ENCODE measurements at places on chromosomes 11 and 22.

GRCh38 chr22:50297510-50298265, 9.8 kb downstream of the PLXNB2 start:
- DNase-seq: no peak

DNA sequence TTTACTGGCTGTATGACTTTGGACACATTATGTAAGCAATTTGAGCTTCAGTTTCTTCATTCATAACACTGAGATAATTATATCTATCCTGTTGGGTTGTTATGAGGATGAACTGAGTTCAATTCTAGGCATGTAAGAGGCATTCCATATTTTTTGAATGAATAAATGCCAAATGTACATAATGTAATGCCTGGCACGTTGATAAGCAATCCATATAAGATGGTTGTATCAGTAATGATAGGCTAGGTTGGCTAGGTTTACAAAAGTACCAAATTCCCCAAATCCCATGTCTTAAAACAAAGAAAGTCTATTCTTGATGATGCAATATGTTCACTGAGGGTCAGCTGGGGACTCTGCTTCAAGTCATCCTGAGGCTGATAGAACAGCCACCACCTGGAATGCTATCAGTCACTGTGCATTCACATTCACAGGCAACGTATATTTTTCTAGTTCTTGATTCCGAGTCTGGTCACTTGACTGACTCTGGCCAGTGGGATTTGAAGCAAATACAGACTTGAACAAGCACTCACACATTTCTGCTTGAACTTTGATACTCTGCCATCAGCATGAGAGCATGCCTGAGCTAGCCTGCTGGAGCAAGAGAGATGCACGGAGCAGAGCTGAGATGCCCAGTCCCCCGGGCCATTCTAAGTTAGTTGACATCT, 104.0 kb upstream of the TIMP3 start:
- no peak for DNase-seq

DNA sequence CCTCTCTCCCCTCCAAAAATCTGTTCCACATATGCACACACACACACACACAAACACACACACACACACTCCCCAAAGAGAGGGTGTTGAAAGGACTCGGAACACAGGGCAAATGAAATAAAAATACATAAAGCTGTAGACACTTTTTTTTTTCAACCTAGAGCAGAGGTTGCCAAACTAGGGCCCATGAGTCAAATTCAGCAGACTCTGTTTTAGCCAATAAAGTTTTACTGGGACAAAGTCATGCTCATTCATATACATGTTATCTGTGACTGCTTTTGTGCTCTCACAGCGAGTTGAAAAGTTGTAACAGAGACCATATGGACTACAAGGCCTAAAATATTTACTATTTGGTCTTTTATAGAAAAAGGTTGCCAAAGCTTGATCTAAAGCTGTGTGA, 8.9 kb downstream of the IMMP1L start:
- no peak for DNase-seq

- no peak for DNase-seq
Observed at GRCh38 chr11:108237058-108237481, 14.2 kb downstream of the ATM start.

GRCh38 chr11:62012451-62012831, 45.0 kb upstream of the FTH1 start:
- DNase-seq: no peak

DNA sequence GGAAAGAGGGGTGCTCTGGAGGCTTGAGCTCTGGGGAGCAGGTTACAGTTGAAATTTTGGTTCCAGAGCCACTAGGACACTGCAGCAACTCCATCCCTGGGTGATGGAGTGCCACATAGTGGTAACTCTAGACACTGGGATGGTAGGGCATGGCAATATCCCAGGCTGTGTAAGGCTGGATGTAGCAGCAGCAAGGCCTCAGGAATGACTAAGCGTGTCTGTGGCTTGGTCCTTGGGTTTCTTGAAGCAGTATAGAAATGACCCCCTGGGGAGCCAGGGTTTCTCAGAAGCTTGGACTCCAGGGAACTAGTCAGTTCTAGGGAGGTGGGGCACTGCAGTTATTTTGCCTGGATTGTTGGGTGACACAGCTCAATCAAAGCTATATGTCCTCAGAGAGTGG, 8.1 kb downstream of the MS4A4A start:
- DNase-seq: no peak

GRCh38 chr11:121688860-121689614, 236.3 kb upstream of the SORL1-AS1 start:
- no peak for DNase-seq

DNA sequence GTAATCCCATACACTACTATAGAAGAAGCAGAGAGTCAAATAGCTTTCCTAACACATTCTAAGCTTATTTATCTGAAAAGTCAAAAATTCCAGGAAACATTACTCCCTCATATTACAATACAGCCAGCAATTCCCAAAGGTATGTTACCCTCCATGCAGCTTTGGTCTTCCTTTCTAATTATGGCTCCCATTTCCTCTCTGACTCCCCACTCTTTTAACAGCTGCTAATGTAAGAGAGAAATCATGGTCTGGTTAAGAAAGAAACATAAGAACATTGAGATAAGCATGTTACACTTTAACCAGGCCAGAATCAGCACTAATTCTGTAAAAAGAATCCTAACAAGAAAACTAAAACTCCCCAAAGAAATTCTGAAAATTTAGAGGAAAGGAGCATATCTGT, 6.8 kb downstream of the PPP2R1B start:
- no peak for DNase-seq

DNA sequence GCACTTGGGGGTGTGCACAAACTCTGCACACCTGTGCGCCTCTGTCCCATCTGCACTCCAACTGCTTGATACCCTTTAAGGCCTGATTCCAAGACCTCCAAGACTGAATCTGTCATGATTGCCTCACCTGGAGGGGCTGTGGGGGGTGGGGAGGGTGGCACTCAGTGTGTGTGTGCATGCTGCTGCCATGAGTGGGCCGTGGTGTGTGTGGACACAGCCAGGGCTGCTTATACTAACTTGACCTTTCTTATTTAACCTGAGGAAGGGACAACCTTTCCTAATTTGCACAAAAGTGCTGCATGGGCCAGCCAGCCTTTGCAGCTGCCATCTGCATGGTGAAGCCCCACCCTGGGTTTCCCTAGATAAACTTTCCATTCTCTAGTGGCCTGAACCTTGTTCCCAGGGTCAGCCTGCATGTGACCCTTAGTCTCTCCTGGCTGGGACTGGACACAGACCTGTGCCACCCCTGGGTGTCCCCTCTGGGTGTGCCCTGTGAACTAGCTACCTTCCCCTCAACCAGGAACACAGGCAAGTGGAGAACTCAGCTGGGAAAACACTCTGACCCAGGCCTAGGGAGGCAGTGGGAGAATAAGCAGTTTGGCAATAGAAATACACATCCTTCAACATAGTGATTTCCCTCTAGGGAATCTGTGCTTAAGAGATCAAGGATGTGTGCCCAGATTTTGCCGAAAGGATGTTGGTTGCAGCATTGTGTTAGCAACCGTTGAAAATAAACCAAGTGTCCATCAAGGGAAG, 45.4 kb upstream of the DKK3 start:
- peak; percentile 54 for DNase-seq

GRCh38 chr11:45655831-45656230, 9.6 kb downstream of the CHST1 start:
- no peak for DNase-seq

- peak; percentile 62 for DNase-seq
Observed at GRCh38 chr11:69385144-69385820, 91.3 kb downstream of the MYEOV start.

DNA sequence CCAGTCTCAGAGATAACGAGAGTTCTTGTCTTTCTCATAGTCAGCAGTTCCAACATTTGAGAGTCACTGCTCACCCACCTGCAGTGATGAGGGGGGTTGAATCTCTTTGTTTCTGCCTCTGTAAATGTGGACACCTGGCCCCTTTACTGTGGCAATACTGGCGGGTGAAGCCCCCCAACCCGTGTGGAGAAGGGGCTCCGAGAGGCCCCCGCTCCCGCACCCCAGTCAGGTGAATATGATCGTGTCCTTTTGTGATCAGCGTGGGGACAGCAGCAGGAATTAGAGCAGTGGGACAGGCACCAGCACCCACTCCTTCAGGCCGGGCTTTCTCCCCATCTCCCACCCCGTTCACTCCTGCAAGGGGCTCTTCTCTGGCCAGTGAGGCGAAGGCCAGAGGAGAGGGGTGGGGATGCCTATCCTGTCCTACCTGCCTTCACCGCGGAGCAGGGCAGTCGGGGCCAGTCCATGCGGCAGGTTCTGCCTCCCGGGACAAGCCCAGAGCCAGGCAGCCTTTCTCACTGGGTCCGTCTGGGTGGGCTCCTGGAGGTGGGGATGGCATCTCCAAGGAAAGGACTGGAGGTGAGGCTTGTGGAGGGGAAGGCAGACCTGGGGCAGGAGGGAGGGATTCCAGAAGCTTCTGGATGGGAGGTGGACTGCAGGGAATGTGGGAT, 12.7 kb upstream of the CELSR1 start:
- no peak for DNase-seq

DNA sequence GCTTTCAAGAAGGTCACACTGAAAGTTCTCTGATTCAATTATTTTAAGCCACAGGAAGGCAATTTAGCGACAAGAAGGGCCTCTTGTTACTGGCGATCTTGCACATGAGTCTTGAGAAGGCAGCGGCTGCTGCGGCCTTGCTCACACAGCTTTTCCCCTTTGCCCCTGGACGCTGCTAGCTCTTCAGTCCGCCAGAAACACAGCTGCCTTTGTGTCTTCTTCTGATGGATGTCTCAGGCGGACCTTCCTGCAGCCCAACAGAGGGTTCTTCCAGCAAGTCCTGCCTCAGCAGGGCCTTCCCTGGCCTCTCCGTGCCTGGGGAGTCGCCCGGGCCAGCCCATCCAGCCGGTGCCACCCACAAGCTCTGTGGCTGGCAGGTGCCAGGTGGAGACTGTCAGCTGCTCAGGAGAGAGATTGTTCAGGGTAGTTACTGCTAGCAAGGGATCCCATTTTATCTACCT, 59.4 kb downstream of the PKNOX2 start:
- DNase-seq: no peak

GRCh38 chr22:45097061-45097460, 66.7 kb upstream of the NUP50 start:
- no peak for DNase-seq

DNA sequence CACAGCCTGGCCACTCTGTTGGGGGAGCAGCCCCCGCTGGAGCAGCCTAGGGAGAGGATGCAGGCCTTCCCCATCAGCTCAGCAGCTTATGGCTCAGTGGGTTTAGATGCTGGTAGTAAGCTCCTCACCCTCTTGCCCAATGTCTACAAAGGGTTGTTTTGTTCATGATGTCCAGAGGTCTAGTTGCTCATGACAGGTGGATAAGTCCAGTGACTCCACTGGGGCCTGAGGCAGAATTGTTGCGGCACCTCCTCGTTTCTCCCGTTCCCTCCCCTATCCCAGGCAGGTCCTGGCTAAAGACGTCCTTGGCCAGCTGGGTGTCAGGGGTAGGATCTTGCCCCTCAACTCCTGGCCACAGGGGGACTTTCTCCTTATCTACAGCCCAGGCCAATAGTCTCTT, 233.5 kb upstream of the B3GAT1 start:
- DNase-seq: peak; percentile 51

DNA sequence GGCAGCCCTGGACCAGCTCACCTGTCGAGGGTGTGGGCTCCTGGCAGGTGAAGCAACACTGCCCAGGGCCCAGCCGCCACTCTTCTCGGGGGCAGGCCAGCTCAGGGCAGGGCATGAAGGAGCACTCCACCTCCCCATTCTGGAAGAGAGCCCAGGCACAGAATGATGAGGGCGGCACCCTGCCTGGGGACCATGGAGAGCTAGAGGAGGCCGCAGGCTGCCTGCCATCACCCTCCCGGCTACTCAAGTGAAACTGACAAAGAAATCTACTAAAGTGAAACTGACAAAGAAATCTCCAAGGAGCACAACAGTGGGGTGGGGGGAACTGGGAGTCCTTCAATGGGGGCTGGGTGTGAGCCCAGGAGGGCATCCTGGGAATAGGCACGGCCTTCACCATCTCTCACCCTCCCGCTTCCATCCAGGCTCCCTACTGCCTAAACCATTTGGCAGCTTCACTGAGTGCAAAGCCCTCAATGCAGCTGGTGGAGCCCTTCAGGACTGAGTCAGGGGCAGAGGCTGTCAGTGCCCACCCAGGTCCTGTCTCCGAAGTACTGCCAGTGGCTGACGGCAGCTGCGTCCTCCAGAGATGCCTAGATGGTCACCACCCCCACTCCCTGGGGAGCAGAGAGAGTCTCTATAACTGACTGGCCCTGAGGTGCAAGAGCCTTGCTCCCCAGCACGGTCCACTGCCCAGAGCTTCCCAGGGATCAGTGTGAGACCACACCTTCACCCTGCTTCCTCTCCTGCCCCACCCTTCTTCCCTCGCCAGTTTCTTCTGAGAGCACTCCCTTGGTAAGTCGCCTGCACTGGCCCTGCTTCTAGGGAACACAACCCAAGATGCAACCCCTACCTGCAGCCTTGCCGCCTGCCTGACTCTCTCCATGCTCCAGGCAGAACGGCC, 21.7 kb downstream of the VWCE start:
- no peak for DNase-seq

GRCh38 chr22:43152357-43153071, 1.2 kb downstream of the TSPO start:
- DNase-seq: peak; percentile 91

GRCh38 chr11:81444297-81444696, 1289.4 kb downstream of the FAM181B start:
- no peak for DNase-seq

GRCh38 chr22:44276041-44276440, 36.7 kb downstream of the SHISAL1 start:
- no peak for DNase-seq

DNA sequence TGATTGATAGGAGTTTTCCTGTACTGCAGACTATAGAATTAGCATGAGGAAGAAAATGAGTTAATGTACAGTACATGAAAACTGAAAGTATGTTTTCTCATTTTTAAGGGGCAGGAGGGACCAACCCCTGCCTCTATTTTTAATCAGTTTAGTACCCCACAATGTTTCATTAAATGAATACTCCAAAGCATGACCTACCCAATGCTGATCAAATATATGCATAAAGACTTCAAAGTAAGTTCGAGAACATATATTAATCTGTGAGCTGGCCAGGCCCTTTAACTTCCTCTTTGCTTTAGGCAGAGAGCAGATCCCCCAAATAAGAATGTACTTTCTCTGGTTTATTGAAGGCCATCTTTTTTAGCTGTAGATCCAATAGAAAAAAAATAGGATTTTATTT, 161.0 kb downstream of the FCHSD2 start:
- no peak for DNase-seq

GRCh38 chr11:67632175-67632981, 2.6 kb upstream of the NUDT8 start:
- peak; percentile 83 for DNase-seq

GRCh38 chr11:111845276-111846028, 25.9 kb downstream of the ALG9 start:
- no peak for DNase-seq

- DNase-seq: no peak
Observed at GRCh38 chr11:130980071-130980862, 64.0 kb upstream of the SNX19 start.

GRCh38 chr11:69260622-69261021, 33.3 kb upstream of the MYEOV start:
- DNase-seq: no peak

GRCh38 chr11:110918351-110918750, 206.1 kb upstream of the ARHGAP20 start:
- DNase-seq: no peak
